Kidney (tissue), 22 donors: ENCODE measurements at places on chromosomes 7 and 10. TPM values are rescaled to one million over a fixed set of nuclear protein-coding genes. Genes with fewer than 3 reads are reported as not detected.

- no peak for DNase-seq
Observed at GRCh38 chr10:122287570-122287969, 16.5 kb downstream of the BTBD16 start.

- DNase-seq, result no peak
Observed at GRCh38 chr10:7230951-7231350, 179.9 kb downstream of the SFMBT2 start.

DNA sequence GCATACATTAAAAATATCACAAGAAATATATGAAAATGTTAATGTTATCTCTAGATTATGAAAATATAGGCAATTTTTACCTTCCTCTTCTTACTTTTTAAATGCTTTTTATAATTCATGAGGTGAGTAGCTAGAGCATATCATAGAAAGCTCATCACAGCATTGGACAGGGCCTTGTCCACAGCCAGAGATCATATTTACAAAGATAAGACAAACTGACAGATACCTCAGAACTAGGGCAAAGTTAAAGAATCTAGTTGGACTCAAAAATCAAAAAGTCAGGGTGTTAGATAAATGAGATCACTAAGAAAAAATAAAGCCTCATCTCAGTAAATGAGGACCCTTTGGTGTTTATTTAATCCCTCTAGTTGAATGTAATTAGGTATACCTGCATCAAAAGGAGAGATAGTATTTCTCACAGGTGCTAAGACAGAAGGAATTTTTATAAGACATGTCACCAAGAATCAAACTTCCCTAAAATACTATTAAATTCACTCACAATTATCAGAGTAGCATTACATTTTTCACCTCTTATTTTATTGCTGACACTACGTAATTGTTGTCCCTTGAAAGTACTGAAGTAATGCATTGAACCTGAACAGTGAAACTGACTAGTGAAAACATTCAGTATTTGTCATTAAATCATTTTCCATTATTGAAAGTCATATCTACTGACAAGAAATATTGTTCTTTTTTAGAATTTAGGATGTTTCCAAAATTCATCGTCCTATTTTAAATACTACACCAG, 25.6 kb downstream of the CFAP69 start:
- DNase-seq, result no peak

GRCh38 chr7:41760293-41760692, 57.4 kb upstream of the INHBA start:
- DNase-seq, result no peak

DNA sequence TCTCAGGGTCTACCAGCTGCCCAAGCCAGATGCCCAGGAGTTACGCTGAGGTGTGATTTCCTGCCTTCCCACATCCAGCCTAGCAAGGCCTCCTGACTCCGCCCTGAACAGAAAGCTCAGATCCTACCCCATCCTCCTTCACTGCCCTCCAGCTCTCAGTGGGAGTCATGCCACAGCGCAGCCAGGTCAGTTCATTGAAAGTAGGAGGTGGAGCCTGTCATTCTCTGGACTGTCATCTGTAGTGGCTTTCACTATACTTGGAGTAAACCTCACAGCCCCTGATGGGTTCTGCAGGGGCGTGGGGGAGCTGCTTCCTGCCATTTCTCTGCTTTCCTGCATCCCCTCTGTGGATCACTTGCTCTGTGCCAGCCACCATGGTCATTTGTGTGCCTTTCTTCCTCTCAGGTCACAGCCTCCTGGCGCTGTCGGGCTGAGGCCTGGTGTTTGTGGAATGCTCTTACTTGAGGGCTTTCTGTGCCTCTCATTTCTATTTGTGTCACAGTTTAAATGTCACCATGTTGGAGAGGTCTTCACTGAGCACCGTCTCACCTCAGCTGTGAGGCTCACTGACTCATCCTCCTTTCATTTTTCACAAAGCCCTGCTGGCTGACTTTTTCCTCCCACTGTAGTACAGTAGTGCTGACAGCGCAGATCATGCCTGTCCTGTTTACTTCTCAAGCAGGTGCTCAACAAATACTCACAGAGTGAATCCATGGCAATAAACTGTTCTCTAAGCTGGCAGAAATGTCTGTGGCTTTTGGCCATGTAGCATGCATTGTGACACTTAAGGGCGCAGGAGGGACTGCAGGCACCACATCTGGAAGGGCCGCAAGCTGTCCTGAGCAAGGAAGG, 61.0 kb upstream of the TMEM248 start:
- peak; percentile 0 for DNase-seq

GRCh38 chr10:84660450-84661159, 332.2 kb downstream of the CCSER2 start:
- no peak for DNase-seq

- DNase-seq, result no peak
Observed at GRCh38 chr10:8485032-8485431, 430.5 kb downstream of the GATA3 start.

The TMEM270 gene
- not detected for polyA plus RNA-seq

DNA sequence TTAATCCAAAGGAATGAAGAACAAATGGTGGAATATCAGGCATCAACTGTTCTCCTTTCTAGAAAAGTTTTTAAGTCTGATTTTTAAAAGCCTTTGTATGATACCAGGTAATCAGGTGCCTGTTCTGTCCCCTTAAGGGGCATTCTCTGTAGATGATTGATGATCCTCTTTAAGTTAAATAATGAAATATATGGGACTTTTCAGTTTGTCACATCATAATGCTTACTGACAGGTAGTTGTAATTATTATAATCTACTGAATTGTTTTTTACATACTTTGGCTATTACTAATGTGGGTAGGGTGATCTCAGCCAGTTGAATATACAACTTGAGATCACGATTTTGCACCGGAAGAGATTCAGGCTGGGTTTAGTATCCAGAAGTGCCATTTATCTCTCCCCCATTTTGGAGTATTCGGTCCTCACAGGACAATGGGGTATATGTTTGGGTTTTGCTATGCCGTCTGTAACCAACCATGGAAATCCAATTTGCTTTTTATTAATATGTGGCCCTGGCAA, 330.2 kb downstream of the BICC1 start:
- DNase-seq, result no peak

DNA sequence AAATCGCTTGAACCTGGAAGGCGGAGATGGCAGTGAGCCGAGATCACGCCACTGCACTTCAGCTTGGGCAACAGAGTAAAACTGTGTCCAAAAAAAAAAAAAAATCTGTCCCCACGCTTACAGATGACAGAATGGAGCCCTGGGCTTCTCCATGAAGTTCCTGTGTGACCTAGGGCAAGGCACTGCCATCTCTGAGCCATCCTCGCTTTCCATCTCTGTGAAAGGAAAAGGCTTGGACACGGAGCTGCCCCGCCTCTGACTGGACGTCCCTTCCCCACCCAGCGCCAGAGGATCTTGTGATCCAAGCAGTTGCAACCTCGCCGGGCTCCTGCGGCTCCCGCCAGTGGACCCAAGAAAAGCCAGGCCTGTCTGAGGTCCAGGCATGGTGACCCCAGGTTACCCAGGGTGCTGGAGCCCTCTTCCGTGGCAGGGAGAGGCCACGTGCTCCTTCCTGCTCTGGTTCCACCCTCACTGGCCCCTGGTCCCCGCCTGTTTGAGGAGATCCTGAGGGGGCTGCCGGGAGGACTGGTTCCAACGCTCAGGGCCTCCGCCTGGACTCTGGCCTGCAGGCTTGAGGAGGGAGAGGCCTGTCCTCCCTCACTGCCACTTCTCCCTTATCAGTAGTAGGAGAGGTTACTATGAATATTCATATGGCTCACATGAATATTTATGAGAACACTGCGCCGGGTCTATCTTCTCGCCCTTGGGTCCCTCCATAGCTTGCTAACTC, 25.6 kb upstream of the ELFN1 start:
- no peak for DNase-seq

DNA sequence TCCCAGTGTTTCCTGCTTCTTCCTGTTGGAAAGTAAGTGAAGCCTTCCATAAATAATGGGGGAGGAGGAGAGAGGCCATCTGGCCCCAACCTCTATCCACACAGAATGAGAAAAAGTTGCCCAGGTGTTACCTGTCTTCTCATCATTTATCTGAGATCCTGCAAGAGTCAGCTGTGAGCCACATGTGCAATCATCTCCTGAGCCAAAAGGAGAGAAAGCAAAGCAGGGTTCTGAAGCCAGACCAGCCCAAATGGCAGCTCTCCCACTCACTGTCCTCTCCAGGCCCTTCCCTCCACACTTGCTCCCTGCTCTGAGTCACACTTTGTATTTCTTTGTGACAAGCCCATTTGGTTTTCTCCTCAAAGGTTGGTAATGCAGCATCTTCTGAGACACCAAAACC, 65.9 kb downstream of the FAM204A start:
- no peak for DNase-seq

DNA sequence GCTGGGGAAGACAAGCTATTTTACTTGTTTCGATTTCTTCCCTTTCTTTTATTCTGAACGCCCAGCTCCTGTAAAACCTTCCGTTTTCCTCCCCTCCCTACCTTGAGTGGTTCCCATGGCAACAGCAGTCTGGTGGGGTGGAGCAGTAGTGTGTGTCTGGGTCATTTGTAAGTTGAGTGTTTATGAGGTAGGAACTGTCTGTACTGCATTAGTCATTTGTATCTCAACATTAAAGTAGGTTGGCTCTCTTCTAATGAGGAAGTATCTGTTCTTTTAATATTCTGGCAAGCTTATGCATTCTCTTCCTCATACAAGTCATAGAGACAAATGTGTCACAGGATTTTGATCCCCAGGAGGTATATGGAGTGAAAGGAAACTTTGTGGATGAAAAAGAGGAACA, 85.3 kb upstream of the CCDC6 start:
- peak; percentile 55 for DNase-seq

DNA sequence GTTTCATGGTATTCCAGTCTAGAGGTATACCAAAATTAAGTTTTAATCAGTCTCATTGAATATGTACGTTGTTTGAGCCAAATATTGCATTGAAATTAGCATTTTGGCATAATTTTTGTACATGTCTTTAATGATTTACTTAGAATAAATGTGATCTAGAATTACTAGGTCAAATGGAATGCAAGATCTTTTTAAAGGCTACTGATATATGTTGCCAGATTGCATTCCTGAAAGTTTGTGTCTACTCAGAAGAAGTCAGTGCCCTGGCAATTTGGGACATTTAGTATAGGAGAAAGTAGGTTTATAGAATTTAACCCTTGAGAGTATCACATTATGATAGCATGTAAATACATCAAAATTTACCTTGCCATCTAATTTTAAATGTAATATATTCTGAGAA, 32.4 kb downstream of the KMT2E start:
- no peak for DNase-seq

- no peak for DNase-seq
Observed at GRCh38 chr10:31011017-31011664, 20.5 kb downstream of the ZNF438 start.

The PDK4 gene
- polyA plus RNA-seq, result 106 TPM

The MICALL2 gene
- polyA plus RNA-seq, result 16.6 TPM

DNA sequence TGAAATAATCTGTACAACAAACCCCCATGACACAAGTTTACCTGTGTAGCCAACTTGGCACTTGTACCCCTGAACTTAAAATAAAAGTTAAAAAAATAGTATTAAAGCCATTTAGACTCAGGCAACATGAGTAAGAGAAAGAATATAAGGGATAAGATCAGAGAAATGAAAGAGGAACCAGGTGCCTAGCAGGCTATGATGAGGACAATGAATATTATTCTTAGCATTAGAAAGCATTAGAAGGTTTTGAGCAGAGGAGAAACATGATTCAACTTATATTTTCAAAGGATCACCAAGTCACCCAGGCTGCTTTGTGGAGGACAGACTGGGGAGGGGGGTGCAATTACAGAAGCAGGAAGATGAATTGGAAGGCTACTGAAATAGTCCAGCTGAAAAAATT, 48.1 kb upstream of the TES start:
- DNase-seq, result no peak

DNA sequence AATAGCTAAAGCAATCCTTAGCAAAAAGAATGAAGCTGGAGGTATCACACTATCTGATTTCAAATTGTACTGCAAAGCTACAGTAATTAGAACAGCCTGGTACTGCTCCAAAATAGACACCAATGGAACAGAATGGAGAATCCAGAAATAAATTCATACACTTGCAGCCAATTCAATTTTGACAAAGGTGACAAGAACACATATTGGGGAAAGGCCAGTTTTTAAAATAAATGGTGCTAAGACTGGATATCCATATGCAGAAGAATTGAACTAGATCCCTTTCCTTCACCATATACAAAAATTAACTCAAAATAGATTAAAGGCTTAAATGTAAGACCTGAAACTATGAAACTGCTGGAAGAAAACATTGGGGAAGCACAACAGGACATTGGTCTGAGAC, 748.5 kb downstream of the DNAJB9 start:
- no peak for DNase-seq

- DNase-seq, result no peak
Observed at GRCh38 chr10:17606547-17607040, 10.6 kb downstream of the HACD1 start.

The TAF5 gene
- polyA plus RNA-seq, result 1.5 TPM

- DNase-seq, result no peak
Observed at GRCh38 chr7:1707756-1708595, 37.9 kb downstream of the ELFN1 start.

- no peak for DNase-seq
Observed at GRCh38 chr10:97922022-97922758, 72.5 kb downstream of the GOLGA7B start.

GRCh38 chr7:3191548-3191947, 109.5 kb upstream of the SDK1 start:
- no peak for DNase-seq
